ENCODE measurements at places on chromosomes 13 and 19. TPM values are rescaled to one million over a fixed set of nuclear protein-coding genes. Genes with fewer than 3 reads are reported as not detected.

The ICAM4 gene
- total RNA-seq, result 40.3 TPM

The TEAD2 gene
- 35.2 TPM for total RNA-seq

The MEF2B gene
- 0.21 TPM for total RNA-seq

The KLK15 gene
- total RNA-seq, result not detected

The CEACAM5 gene
- total RNA-seq, result not detected

The ZNF99 gene
- not detected for total RNA-seq

The PSG3 gene
- total RNA-seq, result not detected

The TMEM272 gene
- total RNA-seq, result under 0.01 TPM

The NXNL1 gene
- not detected for total RNA-seq

The PLK5 gene
- total RNA-seq, result not detected

The REEP6 gene
- total RNA-seq, result 4.3 TPM

The MZF1 gene
- total RNA-seq, result 19.0 TPM

The GIPR gene
- total RNA-seq, result 0.96 TPM

The KIR2DL4 gene
- total RNA-seq, result not detected

The ZNF285 gene
- 3.9 TPM for total RNA-seq

The HCST gene
- not detected for total RNA-seq

The FPR3 gene
- total RNA-seq, result not detected

The FUT3 gene
- total RNA-seq, result 7.5 TPM

The ARRDC5 gene
- not detected for total RNA-seq

The VSIG10L gene
- 1.4 TPM for total RNA-seq

The KLK3 gene
- under 0.01 TPM for total RNA-seq

The CD37 gene
- total RNA-seq, result not detected

The ZNF560 gene
- total RNA-seq, result 0.72 TPM

The FGF22 gene
- not detected for total RNA-seq

The KLK4 gene
- not detected for total RNA-seq

The APC2 gene
- 0.21 TPM for total RNA-seq

The PCSK4 gene
- total RNA-seq, result 3.4 TPM

The KIR2DL3 gene
- not detected for total RNA-seq

The UNC13A gene
- total RNA-seq, result under 0.01 TPM

The KANK3 gene
- 1.1 TPM for total RNA-seq

The CRLF1 gene
- 0.21 TPM for total RNA-seq

The NEK5 gene
- total RNA-seq, result 0.43 TPM

The KLC3 gene
- total RNA-seq, result 82.5 TPM

The C5AR1 gene
- 0.21 TPM for total RNA-seq

The NLRP5 gene
- not detected for total RNA-seq

The ZNF708 gene
- 3.1 TPM for total RNA-seq

The STX10 gene
- 68.7 TPM for total RNA-seq

The TMEM86B gene
- 0.21 TPM for total RNA-seq

The HSH2D gene
- 0.96 TPM for total RNA-seq

The ZNF256 gene
- total RNA-seq, result 4.9 TPM

The SAFB gene
- total RNA-seq, result 36.7 TPM

The FEM1A gene
- 22.7 TPM for total RNA-seq

The PDE4A gene
- total RNA-seq, result 0.64 TPM

The SMIM17 gene
- total RNA-seq, result 0.24 TPM

The GAPDHS gene
- total RNA-seq, result not detected

The FGF21 gene
- not detected for total RNA-seq

The ELF1 gene
- total RNA-seq, result 84.2 TPM

All from tracheal epithelial cell (primary cell).